ENCODE measurements at places on chromosomes 5 and 9.

DNA sequence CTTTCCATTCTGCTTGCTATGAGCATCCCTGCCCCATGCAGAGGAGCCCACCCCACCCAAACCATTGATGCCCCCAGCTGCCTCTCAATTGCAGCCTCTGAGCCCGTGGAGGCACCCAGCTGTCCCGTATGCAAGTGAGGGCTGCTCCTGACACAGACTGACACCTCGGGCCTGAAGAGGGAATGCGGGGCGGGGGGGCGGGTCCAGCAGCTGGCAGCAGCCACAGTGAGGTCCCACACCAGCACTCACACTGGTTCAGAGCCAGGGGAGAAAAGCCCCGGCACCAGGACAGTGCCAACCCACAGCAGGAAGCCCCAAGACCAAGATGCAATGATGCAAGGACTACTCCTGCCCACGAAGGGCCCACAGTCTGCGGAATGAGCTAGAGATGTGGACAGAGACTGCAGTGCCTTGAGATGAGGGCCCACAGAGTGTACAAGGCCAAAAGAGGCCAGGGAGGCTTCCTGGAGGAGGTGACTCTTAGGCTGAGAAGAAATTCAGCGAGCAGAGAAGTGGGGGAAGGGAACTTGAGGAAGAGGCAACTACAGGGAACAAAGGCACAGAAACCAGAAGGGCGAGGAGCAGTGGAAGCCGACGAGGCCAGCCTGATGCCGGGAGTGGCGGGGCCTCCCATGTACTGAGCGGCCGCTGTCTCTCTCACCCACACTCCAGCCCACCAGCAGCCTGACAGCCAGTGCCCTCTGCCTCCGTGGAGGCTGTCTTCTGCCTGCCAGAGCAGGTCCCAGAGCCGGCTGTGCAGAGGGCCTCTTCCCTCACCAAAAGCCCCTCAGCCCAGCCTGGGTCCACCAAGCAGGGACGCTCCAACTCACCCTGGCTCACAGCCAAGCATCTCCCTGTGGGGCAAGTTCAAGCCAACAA lies 9.2 kb downstream of the EEIG1 start:
- no peak for DNase-seq

GRCh38 chr9:119559986-119560385 lies 190.8 kb upstream of the BRINP1 start:
- no peak for DNase-seq

GRCh38 chr9:94867281-94867841 lies 140.9 kb downstream of the AOPEP start:
- DNase-seq, result no peak

GRCh38 chr9:82565188-82565969 lies 497.6 kb downstream of the RASEF start:
- DNase-seq, result no peak

All from esophagus squamous epithelium (tissue), 5 donors.